Peyer's patch (tissue), 4 donors: ENCODE measurements at places on chromosomes 2 and 18. TPM values are rescaled to one million over a fixed set of nuclear protein-coding genes. Genes with fewer than 3 reads are reported as not detected.

Gene SLC30A3
- total RNA-seq: not detected

Gene TMEM37
- 242 TPM for total RNA-seq

Gene ABCG8
- total RNA-seq: 31.5 TPM

Gene GNLY
- 15.3 TPM for total RNA-seq
